ENCODE measurements at places on chromosomes 6 and 20. TPM values are rescaled to one million over a fixed set of nuclear protein-coding genes. Genes with fewer than 3 reads are reported as not detected.

WFDC2 gene
- total RNA-seq, result not detected

VTA1 gene
- 37.3 TPM for total RNA-seq

DNA sequence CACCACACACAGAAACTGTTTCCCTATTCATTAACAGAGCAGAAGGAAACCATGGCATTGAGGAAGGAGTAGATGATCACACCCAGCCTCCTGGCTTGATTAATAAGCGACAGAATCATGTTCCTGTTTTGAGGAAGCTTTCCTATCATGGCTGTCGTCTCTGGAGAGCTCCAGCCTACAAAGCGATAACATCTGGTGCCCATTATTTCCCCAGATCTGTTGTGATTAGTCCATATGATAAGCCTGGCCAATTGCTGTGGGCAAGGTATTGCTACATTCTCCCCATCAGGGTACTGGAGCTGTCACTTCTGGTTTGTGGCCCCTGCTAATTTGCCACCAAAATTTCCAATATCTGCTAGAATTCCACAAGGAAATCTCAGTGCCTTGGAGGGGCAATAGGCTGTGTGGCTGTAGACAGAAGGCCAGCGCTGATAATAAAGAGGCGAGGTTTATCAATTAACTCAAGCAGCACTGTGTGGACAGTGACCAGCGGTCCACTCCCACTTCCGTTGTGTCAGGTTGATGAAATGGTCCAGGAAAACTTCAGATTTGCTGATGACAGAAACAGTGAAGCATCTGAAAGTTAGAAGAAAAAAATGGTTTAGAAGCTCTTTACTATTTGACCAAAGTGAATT lies 66.4 kb downstream of the OLIG3 start:
- no peak for DNase-seq

DNA sequence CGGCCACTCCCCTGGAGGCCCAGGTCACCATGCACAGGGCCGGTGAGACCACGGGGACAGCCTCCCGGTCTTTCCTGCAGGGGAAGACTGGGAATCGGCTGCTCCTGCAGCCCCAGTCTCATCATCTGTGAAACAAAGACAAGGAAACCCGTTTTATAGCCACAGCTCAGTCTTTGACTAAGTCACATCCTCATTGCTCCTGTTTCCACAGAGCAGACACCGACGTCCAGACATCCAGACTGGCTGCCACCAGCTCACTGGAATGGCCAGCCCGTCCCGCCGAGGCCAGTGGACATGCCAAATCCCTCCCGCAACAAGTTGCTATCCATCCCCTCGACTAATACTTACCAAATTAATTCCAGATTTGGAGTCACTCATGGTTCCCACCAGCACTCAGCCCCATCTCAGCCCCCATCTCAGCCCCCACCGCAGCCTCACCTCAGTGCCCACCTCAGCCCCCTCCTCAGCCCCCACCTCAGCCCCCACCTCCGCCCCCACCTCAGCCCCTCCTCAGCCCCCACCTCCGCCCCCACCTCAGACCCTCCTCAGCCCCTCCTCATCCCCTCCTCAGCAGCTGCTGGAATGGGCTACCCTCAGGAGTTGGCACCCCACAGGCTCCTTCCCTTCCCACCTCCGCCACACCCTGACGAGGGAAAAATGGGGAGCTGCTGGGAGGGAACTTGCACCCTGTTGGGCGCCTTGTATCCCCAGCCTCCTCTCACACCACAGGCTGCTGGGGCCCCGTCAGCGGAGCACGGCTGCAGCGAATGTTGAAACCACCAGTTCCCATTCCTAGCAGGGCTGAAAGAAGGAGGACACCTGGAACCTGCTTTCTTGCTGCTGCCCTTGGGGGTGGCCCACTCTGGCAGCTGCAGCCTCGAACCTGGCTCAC lies 48.7 kb downstream of the YTHDF1 start:
- DNase-seq, result no peak

RAD21L1 gene
- total RNA-seq, result not detected

CLDN20 gene
- not detected for total RNA-seq

GRCh38 chr6:139334806-139335446 lies 39.5 kb downstream of the CITED2 start:
- DNase-seq, result no peak

TRDN gene
- not detected for total RNA-seq

- DNase-seq, result no peak
Measured at GRCh38 chr6:3731700-3732099, 19.8 kb downstream of the PXDC1 start.

DNA sequence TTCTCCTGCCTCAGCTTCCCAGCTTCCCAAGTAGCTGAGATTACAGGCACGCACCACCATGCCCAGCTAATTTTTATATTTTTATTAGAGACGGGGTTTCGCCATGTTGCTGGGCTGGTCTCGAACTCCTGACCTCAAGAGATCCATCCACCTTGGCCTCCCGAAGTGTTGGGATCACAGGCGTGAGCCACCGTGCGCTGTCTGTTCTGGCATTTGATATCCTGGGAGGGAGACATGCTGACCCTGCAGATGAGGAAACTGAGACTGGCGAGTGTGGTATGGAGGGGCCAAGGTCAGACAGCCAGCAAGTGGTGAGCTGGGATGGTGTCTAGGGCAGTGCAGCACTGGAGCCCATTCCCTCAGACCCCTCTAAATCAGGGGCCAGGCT lies 44.6 kb downstream of the SRC start:
- no peak for DNase-seq

ZNF391 gene
- 1.6 TPM for total RNA-seq

DNA sequence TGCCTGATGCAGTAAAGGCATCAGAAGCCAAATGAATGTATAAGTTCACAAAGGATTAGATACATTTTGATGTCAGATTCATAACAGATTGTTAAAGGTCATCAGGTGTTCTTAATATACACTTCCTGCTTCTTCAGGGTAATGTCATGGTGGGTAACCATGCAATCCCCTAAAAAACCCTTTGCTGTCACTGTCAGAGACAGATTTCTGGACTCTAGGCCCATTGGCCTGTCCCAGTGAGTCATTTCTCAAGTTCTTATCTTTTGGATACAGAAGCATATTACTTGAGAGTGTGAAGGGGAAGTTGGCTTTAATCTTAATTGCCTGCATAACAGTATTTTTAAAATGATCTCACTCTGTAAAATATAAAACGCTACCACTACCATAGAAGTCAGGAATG lies 895.6 kb upstream of the MAP3K7 start:
- DNase-seq, result no peak

SLX4IP gene
- total RNA-seq, result 5.8 TPM

DNA sequence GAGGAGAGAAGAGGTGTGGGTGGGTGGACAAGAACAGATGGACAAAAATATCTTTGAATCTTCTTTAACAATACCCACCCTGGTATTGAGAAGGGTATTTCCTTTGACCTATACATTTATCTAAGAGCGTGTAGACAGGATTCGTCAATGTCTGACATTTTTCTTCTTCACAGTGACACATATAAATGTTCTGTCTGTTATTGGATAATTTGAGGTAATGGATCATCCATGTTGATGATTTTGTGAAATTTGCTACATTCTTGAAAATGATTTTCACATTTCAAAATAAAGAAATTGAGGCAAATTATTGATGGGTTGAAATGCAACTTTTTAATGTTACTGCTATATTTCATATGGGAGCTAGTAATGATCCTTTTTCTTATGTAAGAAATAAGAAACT lies 770.7 kb upstream of the EPHA7 start:
- no peak for DNase-seq

DNA sequence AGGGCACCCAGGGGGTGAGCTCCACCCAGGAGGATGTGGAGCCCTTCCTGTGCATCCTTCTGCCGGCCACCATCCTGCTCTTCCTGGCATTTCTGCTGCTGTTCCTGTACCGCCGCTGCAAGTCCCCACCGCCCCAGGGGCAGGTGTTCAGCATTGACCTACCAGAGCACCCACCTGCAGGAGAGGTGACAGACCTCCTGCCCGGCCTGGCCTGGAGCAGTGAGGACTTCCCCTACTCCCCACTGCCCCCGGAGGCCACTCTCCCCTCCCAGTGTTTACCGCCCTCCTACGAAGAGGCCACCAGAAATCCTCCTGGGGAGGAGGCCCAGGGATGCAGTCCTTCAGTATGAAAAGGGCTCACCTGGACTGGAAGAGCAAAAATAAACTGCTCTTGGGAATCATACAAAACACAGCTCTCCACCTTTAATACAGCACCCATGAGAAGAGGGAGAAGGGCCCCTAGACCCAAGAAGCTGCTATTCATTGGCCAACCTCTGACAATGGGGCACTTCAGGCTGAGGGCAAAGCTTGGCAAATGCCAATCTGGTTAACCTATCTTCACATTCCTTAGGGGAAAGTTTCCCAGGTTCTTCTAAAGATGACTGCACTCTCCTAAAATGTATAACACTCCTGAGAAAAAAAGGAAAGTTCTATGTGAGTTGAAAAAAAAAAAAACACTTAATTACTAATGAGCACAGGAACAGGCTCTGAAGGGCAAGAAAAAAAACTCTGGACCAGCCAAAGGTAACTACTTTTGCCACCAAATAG lies 5.0 kb downstream of the SMIM28 start:
- DNase-seq, result no peak

GRCh38 chr20:47989957-47990356 lies 204.7 kb upstream of the SULF2 start:
- no peak for DNase-seq

ATAT1 gene
- 4.1 TPM for total RNA-seq

DZANK1 gene
- total RNA-seq, result 3.2 TPM

DNA sequence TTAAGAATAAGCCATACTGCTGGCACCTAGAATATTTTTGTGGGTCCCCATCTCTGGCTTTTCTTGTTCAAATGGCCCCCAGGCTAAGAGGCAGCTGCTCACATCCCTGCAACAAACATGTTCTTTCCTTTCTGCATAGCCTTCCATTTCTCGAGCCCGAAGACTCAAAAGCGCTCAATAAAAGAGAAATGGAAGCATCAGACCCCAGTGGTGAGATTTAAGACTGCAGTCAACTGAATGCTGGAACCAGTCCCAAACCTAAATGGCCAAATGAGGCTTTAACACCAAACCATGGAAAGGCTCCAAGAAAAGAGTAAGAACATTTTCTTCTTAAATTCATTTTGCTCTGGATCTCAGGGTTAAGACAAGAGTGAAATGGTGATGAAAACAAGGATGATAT lies 122.1 kb upstream of the TRAF3IP2 start:
- no peak for DNase-seq

- DNase-seq, result no peak
Measured at GRCh38 chr6:144334150-144334708, 49.1 kb downstream of the UTRN start.

GRCh38 chr20:58162986-58163385 lies 65.5 kb downstream of the ANKRD60 start:
- DNase-seq, result no peak

DNA sequence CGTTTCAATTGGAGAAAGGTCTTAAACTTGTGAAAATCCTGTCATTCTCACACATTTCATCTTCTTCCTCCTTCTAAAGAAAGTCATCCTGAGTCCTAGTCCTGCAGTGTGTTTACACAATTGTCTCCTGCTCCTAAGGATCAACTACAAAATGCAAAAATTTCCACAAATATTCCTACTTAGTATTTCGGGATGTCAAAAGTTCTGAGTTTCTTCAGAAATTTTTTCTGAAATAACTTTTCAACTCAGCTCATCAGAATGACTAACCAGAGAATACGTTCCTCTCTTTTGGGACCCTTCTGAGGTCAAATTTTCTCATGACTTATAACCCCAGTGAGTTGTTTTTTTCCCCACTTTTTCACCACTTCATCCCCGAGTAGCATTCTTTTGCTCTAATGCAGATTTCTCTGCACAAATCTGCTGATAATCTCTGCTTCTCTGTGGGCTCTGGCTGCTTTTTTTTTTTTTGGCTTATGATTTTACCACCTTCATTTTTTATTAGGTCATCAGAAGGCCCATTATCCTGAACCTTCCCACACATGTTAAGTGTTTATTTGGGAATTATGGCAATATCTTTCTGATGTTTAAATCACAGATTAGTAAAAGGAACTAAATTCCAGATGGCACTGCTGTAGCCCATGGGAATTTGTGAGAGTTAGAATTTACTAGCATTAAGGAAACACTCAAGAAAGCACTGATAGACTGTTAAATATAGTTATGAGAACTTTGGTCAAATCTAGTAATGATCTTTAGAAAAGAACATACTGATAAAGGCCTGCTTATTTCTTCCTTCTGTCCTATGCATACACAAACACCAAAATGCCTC lies 41.4 kb downstream of the MAP3K5 start:
- DNase-seq, result no peak

GRCh38 chr6:53360093-53360912 lies 11.6 kb upstream of the ELOVL5 start:
- DNase-seq, result no peak

DEFB124 gene
- not detected for total RNA-seq

DNA sequence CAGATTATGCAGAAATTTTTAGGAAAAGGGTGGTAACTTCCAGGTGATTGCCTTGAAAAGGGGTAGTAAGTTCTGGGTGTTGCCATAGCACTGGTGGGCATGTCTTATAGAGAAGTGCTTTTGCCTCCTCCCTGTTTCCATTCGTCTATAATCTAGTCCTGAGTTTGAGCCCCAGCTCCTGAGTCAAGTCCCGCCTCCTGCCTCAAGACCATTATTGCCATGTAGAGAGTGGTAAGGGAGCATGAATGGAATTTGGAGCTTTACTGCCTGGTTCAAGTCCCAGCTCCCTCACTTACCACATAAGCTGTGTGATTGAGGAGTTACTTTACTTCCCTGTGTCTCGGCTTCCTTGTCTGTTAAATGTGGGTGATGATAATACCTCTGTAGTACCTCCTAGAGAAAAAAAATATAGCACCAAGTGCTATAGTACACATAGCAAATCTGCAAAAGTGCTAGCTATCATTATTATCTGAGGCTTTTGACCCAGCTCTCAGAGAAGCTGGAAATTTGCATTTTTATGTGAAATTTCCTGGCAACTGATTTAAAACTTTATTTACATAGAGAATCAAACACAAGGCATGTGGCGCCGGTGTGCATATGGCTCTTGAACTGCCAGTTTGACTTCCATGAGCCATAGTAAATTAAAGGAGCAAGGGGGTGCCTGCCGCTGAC lies 36.0 kb downstream of the TGM6 start:
- no peak for DNase-seq

- DNase-seq, result no peak
Measured at GRCh38 chr6:116175344-116175743, 49.4 kb upstream of the COL10A1 start.
